ENCODE measurements at places on chromosomes 12 and 14. TPM values are rescaled to one million over a fixed set of nuclear protein-coding genes. Genes with fewer than 3 reads are reported as not detected.

Gene CLEC1B
- polyA plus RNA-seq, result not detected

DNA sequence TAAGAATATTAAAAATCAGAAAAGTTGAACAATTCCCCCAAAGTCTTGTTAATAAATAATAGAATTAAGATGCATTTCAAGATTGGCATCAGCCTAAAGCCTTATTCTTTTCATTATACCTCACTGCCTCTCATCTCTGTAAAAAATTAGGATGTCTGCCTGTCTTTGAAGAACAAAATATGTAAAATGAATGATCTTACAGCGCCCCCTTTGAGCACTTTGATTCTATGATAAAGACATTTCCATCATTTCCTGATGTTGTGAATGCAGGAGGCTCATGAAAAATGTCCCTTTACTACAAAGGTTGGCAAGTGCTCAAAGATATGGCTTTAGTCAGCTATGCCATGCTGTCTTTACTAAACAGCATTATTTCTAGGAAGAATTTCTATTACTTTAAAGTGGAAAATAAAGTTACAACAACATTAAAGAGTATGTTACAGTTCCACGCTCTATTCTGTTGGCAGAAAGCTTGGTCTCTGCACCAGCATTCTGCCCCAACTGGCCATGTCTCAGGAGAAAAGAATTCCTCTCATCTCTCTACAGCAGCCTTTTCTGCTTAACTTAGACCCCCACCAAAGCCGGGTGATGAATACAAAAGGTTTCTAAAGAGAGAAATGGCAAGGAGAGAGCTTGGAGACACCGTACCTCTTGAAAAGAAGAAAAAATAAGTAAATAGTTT lies 95.1 kb downstream of the LLPH start:
- DNase-seq, result no peak
- no peaks in the 10 kb centered on the region for H3K36me3 ChIP-seq
- no peak overlapping the region for H3K4me3 ChIP-seq
- peaks cover 12% of the 10 kb centered on the region for H3K4me1 ChIP-seq

DNA sequence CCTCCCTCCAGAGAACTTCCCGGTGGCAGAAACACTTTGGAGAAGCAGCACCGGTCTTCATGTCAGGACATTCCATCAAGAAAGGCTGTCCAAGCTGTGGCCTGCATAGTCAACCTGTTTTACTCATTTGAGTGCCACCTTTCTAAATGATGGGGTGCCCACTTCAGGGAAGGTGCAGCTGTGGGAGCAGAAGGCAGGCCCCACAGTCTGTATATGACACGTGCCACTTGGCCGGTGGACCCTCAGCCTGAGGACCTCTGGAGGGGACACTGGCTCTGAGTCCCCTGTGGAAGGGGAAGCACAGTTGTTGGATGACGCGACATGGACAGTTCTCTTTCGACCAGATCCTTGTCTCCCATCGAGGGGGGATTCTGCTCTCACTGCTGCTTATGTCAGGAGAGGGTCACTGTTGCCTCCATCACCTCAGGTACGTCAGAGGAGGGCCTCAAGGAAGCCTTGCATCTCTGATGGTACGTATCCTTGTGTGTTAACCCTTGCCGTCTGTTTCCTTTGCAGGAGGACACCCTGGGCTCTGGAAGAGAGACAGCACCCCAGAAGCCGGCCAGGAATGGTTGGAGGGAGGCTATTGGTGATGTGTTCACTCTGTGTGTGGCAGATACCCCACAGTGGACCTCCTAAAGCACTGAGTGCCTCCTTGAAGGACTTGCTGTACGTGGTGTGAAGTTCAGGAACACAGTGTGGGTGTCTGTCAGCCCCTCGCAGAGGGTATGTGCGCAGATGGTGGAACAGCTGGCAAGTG lies 132.1 kb upstream of the RTL1 start:
- H3K4me3 ChIP-seq, result no peak overlapping the region
- no peak for DNase-seq
- no peak overlapping the region for H3K27ac ChIP-seq
- H3K36me3 ChIP-seq, result no peaks in the 10 kb centered on the region

Gene PPFIA2
- 0.06 TPM for polyA plus RNA-seq

GRCh38 chr14:45838597-45838996 lies 585.6 kb upstream of the MIS18BP1 start:
- no peaks in the 10 kb centered on the region for H3K36me3 ChIP-seq
- H3K4me3 ChIP-seq, result no peak overlapping the region
- DNase-seq, result peak; percentile 11
- H3K4me1 ChIP-seq, result no peaks in the 10 kb centered on the region
- H3K27ac ChIP-seq, result no peak overlapping the region

Gene COX8C
- polyA plus RNA-seq, result not detected

GRCh38 chr12:8709124-8709830 lies 11.5 kb downstream of the RIMKLB start:
- H3K4me1 ChIP-seq, result peaks cover 4% of the 10 kb centered on the region
- H3K4me3 ChIP-seq, result no peak overlapping the region
- no peak overlapping the region for H3K27ac ChIP-seq
- H3K27me3 ChIP-seq, result no peaks in the 10 kb centered on the region
